ENCODE measurements at places on chromosomes 3 and 15. TPM values are rescaled to one million over a fixed set of nuclear protein-coding genes. Genes with fewer than 3 reads are reported as not detected.

DNA sequence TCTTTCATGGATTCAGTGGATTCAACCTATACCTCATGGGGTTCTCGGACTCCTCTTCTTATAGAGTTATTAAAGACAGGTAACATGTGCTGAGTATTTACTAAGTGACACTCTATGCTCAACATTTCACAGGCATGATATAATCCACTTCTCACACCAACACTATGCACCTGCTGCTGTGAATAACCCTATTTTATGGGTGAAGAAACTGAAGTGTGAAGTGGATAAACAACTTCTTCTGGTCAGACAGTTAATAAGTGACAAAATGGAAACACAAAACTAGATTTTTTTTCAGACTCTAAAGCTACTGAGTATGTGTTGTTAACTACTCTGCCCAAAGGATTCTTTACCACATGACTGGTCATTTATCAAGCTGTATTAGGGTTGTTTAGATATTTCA is 403.5 kb downstream of the DIPK2A start:
- DNase-seq: no peak

DNA sequence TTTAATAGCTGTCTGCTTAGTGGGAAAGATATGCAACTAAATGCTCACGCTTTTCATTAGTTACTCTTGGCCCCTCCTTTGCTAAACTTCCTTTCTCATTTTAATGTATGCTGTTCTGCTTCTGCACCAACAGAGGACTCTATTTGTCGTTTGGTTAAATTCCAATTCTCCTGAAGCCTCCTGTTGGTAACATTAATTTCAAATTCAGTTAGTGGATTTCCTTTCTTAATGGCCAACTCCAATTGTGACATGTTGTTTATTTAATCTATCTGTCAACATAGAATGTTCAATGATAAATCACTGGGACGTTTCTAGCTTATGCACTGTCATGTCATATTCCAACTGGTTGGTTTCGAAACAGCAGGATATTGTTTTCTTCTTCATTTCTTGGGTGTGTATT is 467.4 kb upstream of the BCHE start:
- DNase-seq: no peak

GRCh38 chr3:12707449-12707848 is 43.5 kb upstream of the RAF1 start:
- no peak for DNase-seq

DNA sequence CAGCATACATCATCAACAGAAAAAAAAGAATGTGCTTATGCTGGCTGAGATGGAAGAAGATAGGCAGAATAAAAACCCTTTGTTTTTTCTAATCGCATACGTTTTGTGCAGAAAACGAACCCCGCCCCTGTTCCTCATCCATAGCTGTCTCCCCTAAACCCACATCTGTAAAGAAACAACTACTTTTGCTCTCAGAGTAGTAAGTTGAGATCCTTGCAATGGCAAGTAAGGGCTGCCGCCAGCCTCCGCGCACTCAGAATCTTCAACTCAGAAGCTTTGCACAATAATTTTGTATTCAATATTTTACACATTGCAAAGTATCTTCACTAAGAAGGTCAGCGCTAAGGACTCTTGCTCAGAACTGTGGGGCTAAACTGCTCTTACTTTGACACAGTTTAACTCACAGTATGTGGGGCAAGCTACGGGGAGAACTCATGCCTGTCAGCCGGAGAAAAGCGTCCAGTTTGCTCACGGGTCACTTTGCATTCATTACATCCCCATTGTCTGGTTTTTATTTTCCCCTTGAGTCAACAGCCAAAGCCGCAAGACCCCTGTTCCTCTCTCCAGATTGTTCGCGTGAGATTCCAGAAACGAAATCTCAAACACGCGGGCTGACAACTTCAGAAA is 1.0 kb downstream of the LYSMD4 start:
- DNase-seq: peak; percentile 59

GRCh38 chr3:54819946-54820345 is 107.9 kb downstream of the LRTM1 start:
- no peak for DNase-seq

- no peak for DNase-seq
Measured at GRCh38 chr3:114800272-114801031, 346.6 kb downstream of the ZBTB20 start.

DNA sequence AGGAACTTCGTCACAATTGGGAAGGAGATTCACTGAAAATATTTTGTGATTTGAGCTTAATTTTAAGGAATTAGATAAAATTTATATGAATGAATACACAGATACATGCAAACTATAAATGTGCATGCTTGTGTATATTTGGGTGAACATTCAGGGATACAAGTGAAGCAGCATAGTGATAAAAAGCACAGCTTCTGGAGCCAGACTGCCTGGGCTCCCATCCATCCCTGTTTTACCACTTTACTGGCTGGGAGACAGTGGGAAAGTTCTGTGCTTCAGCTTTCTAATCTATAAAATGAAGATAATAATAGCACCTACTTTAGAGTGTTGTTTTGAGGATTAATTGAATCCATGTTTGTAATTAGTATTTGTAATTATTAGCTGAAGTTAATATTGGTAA is 8.1 kb upstream of the EPHA6 start:
- no peak for DNase-seq

GRCh38 chr3:124509884-124510283 is 220.4 kb upstream of the UMPS start:
- DNase-seq: no peak

DNA sequence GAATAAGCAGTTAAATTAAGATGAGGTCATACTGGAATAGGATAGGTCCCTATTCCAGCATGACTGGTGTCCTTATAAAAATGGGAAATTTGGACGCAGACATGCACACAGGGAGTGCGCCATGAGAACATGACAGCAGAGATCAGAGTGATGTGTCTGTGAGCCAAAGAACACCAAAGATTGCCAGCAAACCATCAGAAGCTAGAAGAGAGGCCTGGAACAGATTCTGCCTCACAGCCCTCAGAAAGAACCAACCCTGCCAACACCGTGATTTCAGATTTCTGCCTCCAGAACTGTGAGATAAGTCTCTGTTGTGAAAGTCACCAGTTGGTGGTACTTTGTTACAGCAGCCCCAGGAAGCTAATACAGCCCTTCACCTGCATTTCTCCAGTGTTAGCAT is 34.7 kb downstream of the EPHB1 start:
- no peak for DNase-seq

DNA sequence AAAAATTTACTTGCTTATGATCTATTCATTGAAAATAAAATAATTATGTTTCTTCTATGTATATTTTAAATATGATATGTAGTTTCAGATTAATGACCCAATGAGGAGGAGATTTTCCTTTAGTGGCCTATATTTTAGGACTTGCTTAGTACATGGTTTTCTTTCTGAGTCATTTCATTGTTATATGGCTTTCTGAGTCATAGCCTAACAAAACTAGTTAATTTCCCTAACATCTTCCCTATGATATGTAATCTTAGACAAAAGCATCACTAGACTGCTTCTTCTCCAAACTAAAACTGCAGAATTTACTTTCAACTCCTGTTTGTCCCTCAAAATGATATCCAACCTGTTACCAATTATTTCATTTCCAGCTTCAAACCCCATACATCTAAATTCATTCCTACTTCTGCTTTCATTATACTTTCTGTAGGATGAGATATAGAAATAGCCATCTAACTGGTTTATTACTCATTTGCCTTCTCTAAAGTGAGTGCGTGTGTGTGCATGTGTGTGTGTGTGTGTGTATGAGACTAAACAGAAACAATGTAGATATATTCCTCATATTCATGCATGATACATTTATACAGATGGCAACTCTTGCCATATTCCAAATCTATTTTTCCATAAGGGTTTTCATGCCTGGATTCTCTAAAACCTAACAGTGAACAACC is 915.0 kb upstream of the GBE1 start:
- no peak for DNase-seq

DNA sequence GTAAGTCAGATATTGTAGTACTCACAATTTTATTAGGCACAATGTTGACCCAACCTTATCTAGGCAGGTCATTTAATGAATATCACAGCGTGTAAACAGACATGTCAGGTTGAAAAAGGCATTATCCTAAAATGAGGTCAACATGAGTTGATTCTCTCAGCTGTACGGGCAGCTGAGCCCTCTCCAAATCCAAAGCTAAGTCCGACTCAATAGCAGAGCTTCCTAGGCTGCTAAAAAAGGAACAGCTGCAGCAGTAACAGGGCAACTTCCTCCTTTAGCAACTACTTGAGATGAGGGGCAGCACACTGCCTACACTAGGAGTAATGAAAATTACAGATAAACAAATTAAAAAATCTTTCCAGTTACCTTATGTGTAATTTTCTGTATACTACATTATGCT is 189.2 kb downstream of the CADM2 start:
- DNase-seq: peak; percentile 16

DNA sequence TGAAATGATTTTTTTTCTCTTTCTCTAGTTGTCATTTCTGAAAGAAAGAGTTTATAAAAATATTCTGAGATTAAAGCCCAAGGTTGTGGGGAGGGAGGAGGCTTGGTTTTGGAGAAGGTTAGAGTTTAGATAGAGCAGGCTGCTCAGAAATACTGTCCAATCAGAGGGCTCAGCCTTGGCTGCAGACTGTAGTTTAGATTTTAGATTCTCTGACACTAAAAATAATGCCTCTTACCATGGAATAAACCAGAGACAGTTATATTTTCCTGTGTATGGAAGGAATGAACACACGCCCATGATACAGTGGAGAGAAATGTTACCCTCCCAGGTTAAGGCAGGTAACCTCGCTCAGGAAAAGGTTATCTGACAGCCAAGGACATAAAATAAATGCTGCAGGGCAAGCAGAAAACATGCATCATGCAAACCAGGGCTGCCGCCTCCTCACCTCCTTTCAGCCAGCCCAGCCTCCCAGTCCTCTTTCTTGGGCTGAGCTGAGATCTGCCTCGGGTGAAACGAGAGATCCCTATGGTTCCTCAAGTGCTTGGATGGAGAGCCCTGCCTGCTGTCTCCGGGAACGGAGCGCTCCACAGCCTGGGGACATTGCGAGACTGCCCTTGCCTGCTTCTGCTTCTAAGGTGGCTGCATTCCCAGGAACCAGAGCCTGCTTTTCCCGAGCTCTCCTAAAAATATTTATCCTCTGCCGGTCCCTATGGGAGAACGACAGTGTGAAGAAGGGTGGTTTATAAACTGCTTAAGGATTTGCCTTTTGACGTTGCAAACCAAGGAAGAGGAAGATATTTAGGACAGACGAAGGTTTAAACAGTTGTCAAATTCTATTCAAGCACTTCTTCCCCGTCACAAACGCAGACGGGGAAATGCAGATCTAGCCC is 848 bp downstream of the NCEH1 start:
- peak; percentile 41 for DNase-seq

DNA sequence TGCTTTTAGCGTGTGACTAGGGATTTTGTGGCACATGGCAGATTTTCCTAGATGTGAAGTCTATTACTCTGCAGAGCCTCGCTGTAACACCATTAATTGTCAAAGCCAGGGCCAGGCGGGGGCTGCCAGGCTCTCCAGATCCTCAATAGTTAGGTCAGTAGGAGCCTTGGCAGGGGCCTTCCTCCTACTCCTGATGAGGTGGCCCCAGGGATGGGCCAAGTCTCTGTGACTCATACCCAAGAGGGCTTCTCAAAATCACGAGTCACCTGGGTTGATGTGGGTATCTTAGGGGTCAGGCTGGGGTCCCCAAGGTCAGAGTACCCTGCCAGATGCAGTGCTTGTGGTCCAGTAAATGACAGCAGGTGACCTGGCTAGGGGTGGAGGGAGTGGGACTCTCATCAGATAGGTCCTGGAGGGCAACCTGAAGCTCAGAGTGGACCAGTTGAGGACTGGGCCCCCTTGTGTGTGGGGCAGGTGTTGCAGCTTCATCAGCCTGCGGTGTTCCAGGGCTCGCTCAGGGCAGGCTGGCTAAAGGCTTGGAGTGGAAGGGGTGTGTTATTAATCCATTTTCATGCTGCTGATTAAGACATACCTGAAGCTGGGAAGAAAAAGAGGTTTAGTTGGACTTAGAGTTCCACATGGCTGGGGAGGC is 88.5 kb upstream of the MYZAP start:
- no peak for DNase-seq

- no peak for DNase-seq
Measured at GRCh38 chr3:151142929-151143328, 57.5 kb downstream of the MED12L start.

DNA sequence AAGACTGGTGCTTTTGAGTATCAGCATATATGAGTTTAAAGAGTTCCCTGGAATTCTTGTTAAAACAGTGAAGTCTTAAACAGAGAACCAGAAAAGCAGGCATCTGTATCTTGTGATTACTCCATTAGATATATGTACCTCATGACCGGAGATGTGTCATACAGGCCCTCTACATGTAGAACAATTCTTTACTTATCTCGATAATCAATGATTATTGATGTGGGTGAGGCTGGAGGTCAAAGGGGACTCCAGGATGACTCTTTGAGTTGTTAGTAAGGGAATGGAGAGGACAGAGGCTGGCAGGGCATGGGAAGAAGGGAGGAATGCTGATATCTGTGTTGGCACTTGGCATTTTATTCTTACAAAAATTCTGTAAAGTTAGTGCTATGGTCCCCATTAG is 155.7 kb downstream of the GAP43 start:
- DNase-seq: no peak

IRAK2 gene
- total RNA-seq: 1.5 TPM

SAMMSON gene
- total RNA-seq: not detected

GUCA1C gene
- total RNA-seq: not detected

ATP2B2 gene
- total RNA-seq: not detected

LDHAL6B gene
- total RNA-seq: not detected

PCYT1A gene
- 58.7 TPM for total RNA-seq

EXD1 gene
- total RNA-seq: not detected
